ENCODE measurements at places on chromosomes 7 and 10. TPM values are rescaled to one million over a fixed set of nuclear protein-coding genes. Genes with fewer than 3 reads are reported as not detected.

Gene TRIM74
- 3.8 TPM for total RNA-seq

Gene NME8
- total RNA-seq = not detected

Gene GCK
- total RNA-seq = 1.1 TPM

Gene STEAP2
- total RNA-seq = not detected

Gene ZNF804B
- total RNA-seq = not detected

Gene GPR37
- total RNA-seq = not detected

Gene BAMBI
- total RNA-seq = 3.5 TPM

Gene COMTD1
- total RNA-seq = 7.6 TPM

Gene MRC1
- not detected for total RNA-seq
